ENCODE measurements at places on chromosomes 3 and 15.

- no peak for DNase-seq
These were observed 147.8 kb downstream of the LRRC28 start for GRCh38 chr15:99399061-99399460.

DNA sequence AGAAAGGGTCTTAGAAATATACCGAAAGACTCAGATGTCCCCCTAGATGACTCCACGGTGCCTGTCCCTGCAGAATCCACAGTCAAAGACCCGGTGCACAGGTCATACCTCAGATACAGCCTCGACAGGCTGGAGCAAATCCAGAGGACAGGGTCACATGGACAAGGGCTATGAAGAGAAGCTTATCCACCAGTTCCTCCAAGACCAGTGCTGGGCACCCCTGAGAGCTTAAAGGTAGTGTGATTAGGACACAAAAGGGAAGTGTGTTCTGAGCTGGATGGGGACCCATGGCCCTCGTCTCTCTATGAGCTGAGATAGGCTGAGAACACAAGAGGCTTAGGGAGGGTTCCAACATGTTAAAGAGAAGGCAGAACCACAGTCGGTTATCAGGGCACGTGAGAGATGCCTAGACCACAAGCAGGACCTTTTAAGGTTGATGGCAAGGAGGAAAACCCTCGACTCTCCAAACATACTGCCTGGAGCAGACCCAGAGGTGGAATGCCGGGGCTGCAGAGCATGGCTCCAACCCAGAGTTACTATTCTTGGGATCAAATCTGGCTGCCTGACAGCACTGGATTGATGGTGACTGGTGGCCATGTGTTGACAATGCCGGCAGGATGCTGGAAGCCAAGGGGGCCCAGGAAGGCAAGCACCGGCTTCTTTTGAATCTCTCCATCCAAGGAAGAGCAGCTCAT lies 46.9 kb downstream of the ADCY5 start:
- DNase-seq = no peak

GRCh38 chr15:40928821-40929659 lies at the start of gene DLL4:
TSS of gene DLL4 (plus strand) at chr15:40929340. CDS start at chr15:40929669, 329 bp downstream.
- DNase-seq = peak; percentile 41

DNA sequence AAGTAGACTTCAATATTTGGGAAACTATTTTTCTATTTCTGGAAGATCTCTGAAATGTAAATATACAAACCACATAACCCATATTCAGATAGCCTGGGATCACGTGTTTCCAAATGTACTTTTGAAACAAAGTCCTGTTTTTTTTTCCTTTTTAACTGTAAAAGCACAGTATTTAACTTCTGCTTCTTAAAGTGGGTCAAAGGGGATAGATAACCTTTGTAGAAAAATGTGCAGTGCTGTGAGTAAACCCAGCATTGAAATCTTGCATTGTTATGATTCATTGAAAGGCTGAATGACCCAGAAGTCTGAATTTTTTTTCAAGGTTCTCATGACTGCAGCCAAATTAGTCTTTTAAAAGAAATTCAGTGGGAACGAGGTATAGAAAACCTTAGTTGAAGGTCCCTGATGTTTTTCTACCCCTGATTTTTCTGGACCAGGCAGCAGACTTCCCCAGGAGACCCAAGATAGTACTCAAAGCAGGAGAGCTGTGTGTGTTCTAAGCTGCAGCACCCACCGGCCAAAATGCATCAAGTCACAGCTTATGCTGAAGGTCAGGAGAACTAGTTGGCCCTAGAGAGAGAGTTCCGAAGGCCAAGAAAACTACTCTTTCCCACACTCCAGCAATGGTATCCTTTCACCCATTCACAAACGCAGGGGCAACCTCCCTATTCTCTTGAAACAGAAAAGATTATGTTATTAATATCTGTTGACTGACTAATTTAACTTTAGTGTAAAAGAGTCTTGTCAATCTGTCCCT lies 43.6 kb upstream of the APH1B start:
- no peak for DNase-seq

DNA sequence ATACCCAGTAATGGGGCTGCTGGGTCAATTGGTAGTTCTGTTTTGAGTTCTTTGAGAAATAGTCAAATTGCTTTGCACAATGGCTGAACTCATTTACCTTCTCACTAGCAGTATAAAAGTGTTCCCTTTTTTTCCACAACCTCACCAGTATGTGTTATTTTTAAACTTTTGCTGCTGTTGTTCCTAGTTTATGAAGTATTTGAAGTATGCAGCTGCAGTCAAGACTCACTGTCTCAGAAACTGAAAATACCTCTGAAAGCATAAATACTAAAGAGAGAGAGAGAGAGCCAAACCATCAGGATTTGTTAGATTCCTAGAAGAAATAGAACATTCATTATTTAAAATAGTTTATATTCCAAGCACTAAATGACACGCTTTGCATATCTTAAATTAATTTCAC lies 764.2 kb downstream of the NTRK3 start:
- no peak for DNase-seq

DNA sequence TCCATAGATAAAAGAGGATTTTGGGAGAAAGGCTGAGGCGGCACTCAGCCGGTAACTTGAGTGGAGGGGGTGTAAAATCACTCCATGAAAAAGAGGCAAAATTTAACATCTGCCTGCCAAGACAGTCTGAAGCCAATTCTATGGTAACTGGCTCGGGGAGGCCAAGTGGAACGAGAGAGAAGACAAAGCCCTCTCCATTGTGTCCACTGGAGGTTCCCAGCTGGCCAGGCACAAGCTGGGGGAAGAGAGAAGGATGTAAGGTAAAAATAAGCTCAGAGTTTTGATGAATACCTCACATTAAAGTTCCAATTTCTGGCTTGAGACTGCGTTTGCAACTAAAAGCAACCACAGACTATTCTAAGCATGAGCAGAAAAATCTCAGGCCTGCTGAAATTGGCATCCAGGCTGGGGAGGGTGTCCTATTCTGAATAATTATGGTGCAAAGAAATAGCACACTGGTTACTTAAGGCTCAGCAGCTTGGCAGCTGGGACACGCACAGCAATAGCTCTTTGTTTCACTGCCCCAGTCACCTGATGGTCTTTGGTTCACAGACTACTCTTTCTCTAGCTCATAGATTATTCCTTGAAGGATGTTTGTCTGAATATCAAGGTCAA lies 48.8 kb downstream of the CHRD start:
- no peak for DNase-seq

DNA sequence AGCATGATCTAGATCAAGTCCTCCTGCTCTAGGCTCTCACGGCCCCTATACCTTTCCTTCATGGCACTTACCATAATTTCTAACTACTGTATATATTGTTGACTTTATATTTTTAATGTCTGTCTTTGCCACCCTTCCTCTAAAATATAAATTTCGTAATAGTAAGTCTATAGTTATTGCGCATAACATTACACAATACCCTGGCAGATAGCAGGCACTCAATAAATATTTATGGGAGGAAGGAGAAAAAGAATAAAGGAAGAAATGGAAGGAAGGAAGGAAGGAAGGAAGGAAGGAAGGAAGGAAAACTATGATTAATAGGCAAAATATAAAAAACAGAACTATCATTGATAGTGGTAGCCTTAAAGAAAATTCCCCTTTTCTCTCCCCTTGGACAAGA lies 190.3 kb upstream of the LMCD1 start:
- DNase-seq = no peak

- DNase-seq = no peak
These were observed 598.7 kb upstream of the TGFBR2 start for GRCh38 chr3:30007668-30008067.

GRCh38 chr15:53625962-53626845 lies 133.3 kb downstream of the WDR72 start:
- DNase-seq = no peak

- DNase-seq = no peak
These were observed 28.6 kb downstream of the DPH3 start for GRCh38 chr3:16236030-16236639.

- no peak for DNase-seq
These were observed 18.8 kb downstream of the STX19 start for GRCh38 chr3:94009608-94010007.

DNA sequence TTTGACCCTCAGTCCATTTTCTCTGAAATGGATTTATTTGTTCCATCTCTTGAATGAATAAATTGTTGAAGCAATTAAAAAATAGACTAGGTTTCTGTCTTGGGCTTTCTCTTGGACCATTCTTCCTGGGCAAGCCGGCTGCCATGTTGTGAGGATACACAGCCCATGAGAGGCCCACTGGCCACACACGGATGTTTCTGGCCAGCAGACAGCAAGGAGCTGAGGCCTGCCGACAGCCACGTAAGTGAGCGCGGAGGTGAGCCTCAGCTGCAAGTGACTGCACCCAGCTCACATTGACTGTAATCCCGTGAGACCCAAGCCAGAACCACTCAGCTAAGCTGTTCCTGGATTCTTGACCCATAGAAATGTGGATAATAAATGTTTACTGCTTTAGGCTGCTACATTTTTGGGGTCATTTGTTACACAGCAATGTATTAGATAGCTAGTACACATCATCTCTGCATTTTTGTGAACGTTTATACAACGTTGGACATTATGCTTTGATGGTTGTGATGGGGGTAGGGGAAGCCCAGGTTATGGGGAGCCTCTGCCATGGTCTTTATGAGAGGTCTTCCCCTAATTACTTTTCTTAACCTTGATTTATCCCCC lies 22.8 kb downstream of the IDH3A start:
- no peak for DNase-seq

Data from stimulated activated CD4-positive, alpha-beta T cell treated with anti-CD3 and anti-CD28 coated beads, Interleukin-4, amount 100 ng/mL, for 1 hour (primary cell).